Astrocyte of the spinal cord (primary cell): ENCODE measurements at places on chromosomes 3 and 15.

- no peak for DNase-seq
These were observed 1118.4 kb downstream of the TBL1XR1 start for GRCh38 chr3:176078906-176079305.

DNA sequence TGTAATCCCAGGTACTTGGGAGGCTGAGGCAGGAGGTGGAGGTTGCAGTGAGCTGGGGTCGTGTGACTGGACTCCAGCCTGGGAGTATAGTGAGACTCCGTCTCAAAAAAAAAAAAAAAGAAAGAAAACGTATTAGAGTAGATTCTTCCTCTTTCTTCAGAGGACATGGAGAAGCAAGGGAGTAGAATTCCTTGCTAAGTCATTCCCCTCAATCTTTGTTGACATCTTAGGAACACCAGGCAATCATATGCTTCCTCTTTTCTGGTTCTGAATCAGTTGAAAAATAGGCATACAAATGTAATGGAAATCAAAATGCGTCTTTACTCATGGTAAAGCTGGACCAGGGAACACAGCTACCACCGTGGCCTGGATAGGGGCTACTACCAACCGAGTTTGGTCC lies 38.3 kb upstream of the ATOSA start:
- no peak for DNase-seq

DNA sequence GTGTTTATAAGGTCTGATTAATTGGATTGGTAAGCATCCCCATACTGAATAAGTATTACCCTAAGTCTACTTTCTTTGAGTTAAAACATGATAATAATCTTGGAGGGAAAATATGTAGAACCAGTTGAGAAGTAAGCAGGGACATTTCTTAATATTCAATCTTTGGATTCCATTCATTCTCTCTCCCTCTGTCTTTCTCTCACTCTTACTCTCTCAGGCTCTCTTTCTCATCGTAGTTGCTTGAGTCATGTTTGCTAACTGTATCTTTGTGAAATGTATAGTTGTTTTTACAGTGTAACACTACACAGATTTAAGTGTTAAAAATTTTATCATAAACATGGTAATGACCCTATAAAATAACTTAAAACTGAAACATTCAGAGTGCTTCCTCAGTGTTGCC lies 163.8 kb downstream of the RSRC1 start:
- no peak for DNase-seq

GRCh38 chr3:126982126-126982470 lies 817 bp upstream of the PLXNA1 start:
- peak; percentile 19 for DNase-seq

GRCh38 chr15:89680282-89680873 lies 1.2 kb upstream of the PLIN1 start:
- DNase-seq = peak; percentile 76

GRCh38 chr3:183541738-183542137 lies 13.8 kb downstream of the KLHL6 start:
- no peak for DNase-seq

DNA sequence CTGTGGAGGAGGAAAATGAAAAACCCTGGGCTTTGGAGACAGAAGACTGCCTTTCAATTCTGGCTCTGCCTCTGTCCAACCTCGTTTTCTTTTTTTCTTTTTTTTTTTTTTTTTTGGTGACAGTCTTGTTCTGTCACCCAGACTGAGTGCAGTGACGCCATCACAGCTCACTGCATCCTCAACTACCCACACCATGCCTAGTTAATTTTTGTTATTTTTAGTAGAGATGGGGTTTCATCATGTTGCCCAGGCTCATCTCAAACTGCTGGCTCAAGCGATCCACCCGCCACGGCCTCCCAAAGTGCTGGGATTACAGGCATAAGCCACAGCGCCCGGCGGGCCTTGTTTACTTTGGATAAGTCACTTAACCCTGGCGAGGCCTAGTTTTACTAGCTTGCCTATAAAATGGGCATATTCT lies 66.3 kb upstream of the SLC25A26 start:
- DNase-seq = no peak

DNA sequence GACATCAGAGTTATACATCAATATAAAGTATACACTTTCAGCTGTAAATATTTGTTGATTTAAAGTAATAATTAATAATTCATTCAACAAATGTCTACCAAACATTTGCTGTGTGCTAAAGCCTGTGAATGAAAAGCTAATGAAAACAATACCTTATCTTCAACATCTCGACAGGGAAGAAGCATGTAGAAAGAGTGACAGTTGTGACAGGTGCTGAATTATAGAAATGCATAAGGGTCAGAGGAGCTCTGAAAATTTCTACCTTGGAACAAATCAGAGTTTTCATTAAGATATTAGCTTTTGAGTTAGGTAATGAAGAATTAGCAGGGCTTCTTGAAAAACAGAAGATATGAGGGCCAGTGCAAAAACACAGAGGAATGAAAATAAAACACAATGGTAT lies 739.2 kb downstream of the VGLL3 start:
- no peak for DNase-seq

- no peak for DNase-seq
These were observed 118.7 kb downstream of the CACNA1D start for GRCh38 chr3:53613125-53613524.

DNA sequence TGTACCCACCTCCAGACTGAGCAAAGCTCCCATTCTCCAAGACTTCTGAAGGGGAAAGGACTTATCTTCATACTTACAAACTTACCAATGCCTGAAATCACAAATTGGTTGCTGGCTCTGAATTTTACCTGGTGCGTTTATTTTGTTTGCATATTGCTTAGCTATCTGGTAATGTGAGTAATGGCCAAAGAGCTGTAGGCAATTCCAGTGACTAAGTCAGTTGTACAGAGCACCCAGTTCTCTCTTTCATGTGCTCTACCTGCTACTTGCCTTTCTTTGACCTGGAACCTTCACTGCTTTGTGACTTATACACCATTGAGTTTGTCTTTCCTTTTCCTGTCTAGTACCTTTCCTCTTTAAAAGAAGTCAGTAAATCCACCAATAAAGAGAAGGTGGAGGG lies 755.9 kb upstream of the LMCD1 start:
- DNase-seq = no peak
